NCI-H748 treated with DMSO at 0.1 percent for 48 hours (cell line): ENCODE measurements at places on chromosomes 2 and 18.

- no peak for DNase-seq
Measured at GRCh38 chr18:55240978-55241377, 281.7 kb upstream of the CCDC68 start.

DNA sequence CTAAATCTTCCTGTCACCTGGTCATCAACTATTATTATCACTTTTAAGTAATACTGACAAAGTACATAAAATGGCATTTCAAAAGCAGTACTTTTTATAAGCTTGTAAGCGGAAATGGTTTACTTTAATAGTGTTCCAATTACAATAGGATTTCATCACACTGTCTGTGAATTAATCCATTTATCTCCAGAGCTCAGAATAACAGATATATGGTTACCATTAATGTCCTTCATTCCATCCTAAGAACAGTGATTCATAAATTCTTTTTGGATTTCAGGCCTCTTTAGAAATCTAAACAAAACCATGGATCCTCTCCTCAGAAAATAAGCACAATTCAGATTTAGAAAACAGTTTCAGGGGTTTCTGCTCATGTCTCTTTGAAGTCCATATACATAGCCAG lies 68.4 kb downstream of the PID1 start:
- DNase-seq = no peak

GRCh38 chr18:79798999-79799370 lies 1.2 kb downstream of the KCNG2 start:
- no peak for DNase-seq

DNA sequence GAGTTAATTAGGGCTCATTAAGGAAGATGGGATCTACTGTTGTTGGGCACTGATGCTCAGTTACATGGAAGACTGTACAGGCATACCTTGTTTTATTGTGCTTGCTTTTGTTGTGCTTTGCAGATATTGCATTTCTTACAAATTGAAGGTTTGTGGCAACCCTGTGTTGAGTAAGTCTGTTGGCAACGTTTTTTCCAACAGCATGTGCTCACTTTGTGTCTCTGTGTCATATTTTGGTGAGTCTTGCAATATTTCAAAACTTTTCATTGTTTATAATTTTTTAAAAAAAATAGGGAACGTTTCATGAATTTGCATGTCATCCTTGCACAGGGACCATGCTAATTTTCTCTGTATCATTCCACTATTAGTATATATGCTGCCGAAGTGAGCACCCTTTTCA lies 15.6 kb downstream of the PHLPP1 start:
- DNase-seq = no peak

- no peak for DNase-seq
Measured at GRCh38 chr2:152407204-152407721, 72.3 kb downstream of the FMNL2 start.

DNA sequence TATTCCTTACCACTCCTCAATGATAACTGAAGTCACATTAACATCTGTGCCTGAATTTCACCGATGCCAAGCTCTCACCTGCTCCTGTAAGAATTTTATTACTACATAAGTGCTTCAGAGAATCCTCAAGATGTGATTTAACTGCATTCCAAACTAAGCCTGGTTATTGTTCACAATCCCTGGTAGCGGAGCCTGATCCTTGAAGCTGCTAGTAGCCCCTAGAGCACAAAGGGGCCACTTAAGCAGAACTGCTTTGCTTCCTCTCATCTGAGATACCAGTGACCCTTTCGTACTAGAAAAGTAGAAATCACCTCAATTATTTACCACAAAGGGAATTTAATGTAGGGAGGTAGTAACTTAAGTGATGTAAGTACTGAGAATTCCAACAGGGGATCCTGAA lies 529.6 kb downstream of the CPS1 start:
- DNase-seq = no peak

DNA sequence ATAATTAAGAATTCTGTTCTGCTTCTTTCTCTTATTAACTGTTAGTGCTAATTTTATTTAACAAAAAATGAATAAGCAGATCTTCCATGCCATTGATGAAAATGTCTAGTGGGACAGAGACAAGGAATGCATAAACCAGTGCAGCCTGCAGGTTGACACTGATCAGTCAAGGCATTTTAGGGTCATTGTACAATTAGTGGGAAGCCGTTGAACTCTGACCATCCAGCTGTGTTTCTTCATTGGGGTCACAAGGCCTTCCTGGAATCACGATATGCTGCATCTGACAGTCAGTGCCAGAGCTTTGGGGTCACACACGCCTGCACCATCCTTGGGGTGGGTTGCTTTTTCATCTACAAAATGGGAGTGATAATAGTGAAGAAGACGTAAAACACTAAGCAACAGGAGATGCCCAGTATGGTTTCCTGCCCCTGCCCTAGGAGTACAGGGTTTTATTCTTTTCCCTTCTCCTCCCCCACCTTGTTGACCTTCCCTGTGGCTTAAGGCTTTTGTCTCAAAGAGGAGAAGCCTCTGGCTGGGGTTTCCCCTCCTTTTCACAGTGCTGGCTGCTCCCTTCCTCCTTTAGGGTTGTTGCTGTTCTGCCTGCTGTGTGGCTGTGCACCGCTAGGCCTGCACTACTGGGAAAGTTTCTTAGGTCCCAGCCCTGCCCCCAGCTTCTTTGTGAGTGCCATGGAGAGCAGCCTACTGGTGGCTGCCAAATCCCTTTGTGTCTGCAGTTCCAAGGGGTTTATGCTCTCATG lies 245.6 kb downstream of the TPGS2 start:
- DNase-seq = no peak

DNA sequence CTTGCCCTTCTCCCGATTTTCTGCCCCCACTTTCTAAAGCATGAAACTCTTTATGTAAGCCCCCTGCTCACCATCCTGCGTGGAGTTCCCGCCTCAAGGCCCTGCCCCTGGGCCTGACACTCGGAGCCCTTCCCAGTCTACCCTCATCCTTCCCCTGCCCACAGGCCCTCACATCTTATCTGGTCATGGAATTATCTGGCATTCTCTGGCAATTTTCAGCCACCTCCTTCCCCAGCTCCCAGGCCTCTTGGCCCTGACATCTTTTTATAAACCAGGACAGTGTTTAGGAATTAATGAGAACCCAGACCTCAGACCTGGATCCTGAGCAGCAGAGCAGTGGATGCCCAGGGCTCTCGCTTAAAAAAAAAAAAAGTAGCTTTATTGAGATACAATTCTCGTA lies 61.7 kb downstream of the BOLA3 start:
- no peak for DNase-seq

DNA sequence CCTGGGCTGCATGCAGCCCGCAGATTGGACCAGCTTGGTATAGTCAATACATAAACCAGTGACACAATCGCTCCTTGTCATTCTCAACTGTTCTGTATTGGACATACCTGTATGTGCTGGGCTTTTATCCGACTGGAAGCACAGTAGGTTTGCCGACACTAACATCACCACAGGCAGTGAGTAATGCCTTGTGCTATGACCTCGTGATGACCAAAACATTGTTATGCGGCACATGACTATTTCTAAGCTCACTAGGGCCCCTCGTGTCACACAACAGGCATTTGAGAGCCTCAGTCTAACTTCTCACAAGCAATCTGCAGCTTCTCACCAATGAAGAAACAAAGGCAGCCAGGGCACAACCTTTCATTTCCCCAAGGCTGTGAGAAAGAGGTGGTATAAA lies 320.8 kb downstream of the AFF3 start:
- no peak for DNase-seq
